Globus pallidus (tissue), 1 donor: ENCODE measurements at places on chromosomes 3 and 15.

DNA sequence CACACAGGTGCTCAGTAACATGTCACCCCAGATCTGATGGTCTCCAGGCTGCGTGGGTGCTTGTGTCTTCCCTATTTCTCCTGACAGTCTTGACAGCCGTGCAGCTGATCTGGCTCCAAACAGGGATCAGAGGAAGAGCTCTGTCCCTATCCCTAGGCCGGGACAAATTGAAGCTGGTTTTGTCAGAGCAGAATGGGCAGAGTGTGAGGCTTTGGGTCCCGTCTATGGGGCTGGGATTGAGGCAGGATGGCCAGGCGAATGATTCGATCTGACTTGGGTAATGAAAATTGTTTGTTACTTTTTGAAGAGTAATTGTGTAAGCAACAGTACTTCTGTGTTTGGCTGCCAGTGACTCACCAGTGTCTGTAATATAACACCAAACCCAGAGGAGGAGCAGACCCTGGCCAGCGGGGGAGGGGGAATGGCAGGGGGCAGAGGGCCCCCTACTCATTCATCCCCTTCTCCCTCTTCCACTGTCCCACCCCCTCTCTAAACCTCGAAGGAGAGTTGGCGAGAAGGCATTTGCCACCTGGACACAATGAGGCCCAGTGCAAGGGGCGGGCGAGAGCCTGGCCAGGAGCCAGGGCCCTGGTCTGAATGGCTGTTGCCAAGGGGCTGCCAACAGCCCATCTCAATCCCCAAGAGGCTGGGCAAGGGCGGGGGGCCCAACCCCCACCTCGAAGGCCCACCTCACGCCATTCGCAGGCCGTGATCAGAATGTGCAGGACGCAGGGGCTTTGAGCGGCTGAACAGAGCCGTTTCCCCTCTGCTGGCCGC is 4.9 kb upstream of the MAGEF1 start:
- DNase-seq: peak; percentile 33

DNA sequence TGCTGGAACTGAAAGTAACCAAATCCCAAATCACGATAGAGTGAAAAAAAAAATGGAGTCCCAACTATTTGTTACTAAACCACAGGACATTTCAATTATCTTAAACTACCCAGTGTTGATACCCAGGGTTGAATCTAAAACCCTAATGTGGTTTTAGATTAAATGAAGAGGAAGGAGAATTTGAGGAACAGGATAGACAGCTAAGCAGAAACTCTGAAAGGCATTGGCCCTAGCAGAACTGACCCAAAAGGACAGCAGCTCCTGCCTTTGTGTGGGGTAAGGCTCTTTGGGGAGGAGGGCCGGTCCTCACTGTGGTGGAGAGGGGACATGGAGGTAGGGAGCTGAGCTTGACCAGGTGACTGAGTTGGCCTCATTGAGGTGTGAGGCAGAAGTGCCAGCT is 30.7 kb upstream of the SNRK start:
- no peak for DNase-seq

GRCh38 chr3:127172781-127173515 is 20.0 kb upstream of the PRR23E start:
- DNase-seq: no peak

DNA sequence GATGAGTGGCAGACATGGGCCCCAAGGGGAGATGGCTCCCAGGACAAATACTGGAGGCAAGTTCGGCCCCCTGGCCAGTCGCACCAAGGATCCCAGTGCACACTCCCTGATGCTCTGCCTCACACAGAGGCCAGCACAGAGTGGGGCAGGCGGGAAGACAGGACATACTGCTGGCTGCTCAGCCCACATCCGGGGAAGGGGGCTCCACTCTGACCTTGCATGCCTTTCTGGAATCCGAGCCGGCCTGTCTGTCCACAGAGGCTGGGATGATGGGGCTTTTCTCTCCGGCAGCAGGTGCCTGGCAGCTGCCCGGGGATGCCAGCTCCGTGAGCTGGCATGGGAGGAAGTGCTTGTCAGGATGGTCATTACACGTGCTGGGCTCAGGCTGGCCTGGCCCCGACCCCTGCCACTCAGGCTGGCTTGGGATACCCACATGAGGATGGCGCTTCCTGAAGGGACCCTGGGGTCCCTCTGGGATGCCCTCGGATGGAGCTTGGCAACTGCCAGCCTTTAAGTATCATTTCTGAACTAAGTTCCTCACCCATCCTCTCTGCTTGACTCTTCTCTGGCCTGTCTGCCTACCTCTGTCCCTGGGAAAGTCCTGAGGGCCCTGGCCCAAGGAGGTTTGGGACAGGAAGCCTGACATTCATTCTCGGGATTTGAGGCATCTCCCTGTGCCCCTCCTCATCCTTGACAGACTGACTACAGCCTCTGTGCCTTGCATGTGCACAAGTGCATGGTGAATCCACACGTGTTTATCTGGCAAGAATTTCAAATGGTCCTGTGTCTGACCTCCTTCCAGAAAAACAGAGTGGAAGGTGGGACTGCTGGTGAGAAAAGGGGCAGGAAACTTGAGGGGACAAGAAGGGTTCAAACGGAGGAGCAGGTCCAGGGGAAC is 46.5 kb downstream of the EXOG start:
- DNase-seq: no peak

DNA sequence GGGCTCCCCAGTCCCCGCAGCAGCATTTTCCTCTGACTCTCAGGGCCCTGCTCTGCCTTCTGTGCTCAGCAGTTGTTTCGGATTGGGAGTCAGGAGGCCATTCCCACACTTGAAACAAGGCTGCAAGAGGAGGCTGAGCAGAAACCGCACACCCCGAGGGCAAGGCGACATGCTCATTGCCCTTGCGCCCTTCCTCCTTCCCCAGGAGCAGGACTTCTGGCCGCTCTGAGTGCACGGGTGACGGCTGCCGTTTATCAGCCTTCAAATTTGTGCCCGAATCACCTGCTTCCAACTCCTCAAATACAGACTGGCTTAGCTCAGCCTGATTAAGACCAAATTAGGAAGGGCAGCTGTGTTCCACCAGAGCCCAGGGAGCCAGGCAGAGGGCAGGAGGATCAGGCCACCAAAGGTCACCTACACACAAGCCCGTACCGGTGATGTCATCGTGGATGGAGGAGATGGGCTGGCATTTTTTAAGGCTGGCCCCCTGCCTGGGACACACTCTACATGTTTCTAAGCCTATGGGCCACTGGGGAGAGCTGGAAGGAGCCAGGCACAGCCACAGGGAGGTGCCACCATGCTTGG is 38.1 kb downstream of the TM2D3 start:
- DNase-seq: no peak

DNA sequence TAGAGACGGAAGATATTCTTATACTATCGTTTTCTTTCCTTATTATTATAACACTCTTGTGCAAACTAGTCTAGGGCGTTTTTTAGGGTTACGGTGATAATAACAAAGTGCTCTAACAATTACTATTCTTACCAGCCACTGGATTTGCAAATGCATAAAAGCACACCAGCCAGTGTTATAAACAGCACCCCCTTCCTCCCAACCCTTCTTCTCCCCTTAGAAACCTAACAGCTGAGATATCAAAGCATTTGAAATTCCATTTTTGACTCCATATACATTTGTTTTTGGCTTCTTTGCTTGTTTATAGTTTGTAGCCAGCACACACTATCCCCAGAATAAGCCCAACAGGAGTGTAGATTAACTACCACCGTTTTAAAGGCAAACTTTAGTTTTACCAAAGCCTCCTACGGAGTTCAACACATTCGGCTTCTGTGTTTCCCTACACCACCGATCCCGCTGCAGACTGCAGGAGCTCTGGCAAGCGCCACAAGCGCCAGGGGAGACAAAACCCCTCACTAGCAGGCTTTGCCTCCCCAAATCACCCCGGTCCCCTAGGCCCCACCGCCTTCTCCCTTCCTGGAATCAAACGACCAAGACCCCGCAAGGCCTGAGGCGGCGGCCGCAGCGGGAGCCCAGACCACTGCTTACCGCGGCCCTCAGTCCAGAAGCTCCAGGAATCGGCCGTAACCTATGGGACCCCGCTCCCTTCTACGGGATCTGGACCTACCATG is 461 bp downstream of the COPB2 start:
- DNase-seq: no peak

- DNase-seq: no peak
These were observed 15.9 kb downstream of the SEMA3G start for GRCh38 chr3:52429031-52429430.

GRCh38 chr3:10518506-10519150 is 13.2 kb upstream of the ATP2B2 start:
- DNase-seq: no peak

DNA sequence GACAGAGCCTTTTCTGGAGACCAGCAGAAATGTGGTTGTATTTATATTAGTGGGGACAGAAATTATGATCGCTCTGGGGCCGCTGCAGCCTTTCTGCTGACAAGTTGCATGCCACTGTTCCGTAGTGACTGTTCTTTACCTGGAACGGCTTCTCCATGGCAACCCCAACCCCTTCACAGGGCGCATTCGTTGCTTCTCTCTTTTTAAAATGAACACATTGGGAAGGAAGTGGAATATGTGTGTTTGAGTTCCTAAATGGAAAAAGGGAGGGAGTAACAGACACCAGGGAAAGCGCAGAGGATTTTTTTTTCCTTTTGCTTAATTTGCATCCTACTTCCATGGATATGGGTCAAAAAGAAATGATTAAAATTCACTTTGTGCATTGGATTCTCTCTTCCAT is 482.0 kb upstream of the SUCLG2 start:
- DNase-seq: no peak

DNA sequence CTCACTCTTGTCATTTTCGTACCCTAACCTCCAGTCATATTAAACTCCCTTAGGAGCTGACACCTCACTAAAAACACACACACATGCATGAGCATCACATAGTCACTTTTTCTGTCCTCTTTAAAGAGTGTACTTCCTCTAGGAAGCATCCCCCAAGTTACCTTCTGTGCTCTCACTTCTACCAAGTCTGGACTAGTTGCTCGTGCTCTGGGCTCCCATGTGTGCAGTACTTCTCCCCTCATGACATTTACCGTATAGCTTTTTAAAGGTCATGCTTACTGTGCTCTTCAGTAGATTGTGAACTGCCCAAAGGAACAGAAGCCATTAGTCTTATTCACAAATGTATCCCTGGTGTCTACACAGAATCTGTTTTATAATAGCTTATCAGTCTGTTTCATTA is 42.0 kb downstream of the CRYBG3 start:
- no peak for DNase-seq

DNA sequence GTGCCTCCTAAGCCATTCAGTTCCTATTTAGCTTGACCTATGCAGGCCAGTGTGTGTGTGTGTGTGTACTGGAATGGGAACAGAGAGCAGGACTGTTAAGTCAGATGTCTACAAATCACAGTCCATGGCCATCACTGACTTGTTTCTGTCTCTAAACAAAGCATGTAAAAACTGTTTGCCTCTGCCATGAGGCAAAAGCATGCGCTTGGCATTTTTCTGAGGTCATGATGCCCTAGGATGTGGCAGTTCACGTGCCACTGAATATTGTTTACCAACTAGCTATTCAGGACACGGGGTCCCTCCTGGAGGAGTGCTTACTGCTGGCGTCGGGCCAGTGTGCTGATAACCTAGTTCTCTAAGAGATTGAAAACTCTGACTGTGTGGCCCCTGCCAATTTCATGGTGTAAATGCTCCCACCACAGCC is 8.2 kb upstream of the ATP13A3 start:
- DNase-seq: no peak

DNA sequence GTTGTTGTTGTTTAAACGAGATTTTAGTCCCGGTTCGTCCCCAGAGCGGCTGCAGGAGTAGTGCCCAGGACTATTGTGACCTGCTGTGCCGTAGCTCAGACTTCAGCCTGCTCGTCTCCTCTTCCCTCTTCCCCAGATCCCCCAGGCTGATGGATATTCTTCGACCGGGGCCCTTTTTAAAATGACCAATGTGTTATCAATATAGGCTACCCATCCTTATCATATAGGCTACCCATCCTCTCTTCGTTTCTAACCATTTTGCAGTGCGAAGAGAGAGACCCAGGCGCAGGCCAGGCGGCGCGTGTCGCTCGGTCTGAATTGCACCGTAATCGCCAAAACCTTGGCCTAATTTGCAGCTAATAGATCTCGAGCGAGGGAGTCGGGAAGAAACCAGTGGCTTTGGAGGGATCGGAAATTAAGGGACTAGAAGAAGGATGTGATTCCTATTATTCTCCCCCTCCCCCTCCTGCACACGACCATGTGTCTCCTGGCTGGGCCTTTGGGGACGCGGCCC is 23.0 kb downstream of the NR2F2 start:
- no peak for DNase-seq

- no peak for DNase-seq
These were observed 6.6 kb downstream of the FSD2 start for GRCh38 chr15:82799183-82799841.

DNA sequence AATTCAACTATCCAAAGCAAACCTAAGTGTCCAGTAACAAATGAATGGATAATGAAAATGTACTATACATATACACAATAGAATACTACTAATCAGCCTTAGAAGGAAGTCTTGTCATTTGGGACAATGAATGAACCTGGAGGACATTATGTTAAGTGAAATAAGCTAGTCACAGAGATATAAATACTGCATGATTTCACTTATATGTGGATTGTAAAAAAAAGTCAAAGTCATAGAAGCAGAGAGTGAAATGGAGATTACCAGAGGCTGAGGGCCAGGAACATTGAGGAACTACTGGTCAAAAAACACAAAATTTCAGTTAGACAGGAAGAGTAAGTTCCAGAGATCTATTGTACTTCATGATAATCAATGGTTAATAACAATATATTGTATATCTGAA is 33.6 kb downstream of the MYO5A start:
- no peak for DNase-seq

- DNase-seq: peak; percentile 65
These were observed 194.9 kb upstream of the KBTBD8 start for GRCh38 chr3:66803206-66803605.

DNA sequence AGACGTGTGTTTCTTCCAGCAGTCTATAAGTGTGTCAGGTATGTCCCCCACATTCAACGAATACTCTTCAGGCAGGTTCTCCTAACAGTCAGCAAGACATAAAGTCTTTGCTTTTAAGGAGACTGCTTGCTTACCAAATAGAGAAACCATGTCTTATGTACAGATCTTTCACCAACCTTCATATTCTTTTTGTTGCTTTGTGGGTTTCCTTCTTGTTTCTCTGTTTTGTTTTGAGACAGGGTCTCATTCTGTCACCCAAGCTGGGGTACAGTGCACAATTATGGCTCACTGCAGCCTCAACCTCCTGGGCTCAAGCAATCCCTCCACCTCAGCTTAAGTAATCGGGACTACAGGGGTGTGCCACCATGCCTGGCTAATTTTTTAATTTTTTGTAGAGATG is 14.3 kb downstream of the DYNC1LI1 start:
- no peak for DNase-seq
